ENCODE measurements at places on chromosomes 3 and 15.

GRCh38 chr15:68277131-68277602 is 378 bp upstream of the FEM1B start:
- DNase-seq, result no peak

DNA sequence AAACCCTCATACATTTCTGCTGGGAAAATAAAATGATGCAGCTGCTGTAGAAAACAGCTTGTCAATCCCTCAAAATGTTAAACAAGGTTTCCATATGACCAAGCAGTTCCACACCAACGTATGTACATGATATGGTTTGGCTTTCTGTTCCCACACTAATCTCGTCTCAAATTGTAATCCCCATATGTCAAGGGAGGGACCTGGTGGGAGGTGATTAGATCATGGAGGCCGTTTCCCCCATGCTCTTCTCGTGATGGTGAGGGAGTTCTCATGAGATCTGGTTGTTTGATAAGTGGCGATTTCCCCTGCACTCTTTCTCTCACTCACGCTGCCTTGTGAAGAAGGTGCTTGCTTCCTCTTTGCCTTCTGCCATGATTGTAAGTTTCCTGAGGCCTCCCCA is 100.6 kb upstream of the SLC24A5 start:
- DNase-seq, result no peak

DNA sequence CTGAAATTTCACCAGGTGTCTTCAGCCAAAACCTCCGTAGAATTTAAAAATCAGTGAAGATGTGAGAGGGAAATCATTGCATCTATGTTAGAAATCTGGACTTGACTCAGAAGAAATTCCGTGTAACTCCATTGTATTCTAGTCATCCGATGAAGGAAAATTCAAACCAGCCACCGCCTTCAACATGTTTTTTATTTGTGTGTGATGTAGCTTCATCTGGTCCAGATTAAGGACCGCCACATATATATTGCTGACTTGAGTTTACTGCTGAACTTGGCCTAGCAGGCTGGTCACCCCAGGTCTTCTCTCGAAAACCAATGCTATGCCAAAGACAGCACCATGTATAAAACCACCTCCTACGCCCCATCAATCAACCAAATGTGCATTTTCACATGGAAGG is 120.9 kb downstream of the FOXP1 start:
- no peak for DNase-seq

DNA sequence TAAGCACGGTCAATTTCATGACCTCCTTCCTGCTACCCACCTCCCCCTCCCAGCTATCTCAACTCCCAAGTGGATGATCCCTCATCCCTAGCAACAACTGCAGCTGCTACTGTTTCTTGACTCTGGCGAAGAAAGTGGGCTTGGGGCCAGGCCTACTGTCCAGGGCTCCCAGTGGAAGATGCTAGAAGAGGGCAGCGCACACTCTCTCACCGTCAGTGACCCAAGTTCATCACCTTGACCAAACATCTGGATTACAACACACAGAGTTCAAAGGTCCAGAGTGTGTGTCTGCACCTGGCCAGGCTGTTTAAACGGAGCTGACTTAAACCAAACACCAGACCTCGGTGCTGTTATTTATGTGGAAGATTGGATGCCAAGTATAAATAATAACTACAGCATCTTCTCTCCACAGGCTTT is 385.6 kb downstream of the SHQ1 start:
- no peak for DNase-seq

DNA sequence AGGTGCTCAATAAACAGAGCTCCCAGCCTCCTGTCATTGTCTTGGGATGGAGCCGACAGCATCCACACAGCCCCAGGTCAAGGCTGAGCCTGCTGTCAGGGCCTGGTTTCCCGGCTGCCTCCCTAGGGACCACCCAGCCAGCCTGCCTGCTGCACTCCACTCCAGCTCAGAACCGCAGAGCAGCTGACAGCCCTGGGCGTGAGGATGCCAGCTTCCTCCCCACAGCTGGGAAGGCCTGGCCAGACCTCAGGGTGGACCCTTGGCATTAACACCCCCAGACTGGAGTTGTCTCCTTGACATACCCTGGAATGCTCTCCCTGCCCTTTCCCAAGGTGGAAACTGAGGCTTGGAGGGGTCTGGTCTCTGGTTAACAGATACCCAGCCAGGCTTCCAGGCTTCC is 112.0 kb downstream of the WNT7A start:
- DNase-seq, result no peak

DNA sequence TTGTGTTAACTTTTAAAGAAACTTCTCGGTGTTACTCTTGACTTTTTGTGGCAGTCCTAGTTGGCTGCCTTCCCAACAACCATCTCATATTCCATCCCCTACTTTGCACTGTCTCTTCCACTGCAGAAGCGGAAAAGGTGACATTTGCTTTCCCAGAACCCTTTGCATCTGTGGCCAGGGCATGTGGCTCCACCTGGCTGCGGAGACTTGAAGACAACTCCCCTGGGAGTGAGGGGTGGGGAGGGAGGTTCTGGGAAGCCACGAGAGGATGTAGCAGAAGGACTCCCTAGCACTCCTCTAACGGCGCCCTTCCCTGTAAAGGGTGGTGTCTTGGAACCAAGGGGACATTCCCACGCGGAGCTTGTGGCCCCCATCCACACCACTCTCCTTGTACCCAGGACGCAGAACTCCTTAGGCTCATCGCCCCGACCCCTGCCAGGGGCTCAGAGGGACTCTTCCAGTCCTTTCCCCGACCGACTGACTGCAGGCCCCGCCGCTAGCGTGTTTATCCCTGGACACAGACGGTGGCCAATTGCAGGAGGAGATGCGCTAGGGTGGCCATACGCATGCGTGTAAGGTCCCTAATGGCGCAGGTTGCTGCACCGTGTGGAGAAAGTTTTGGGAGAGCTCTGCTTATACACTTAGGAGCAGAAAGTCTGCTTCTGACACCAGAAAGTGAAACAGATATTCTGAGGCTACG is 33.2 kb upstream of the SECISBP2L start:
- no peak for DNase-seq

GRCh38 chr15:74179101-74179841 is 5.8 kb downstream of the ISLR start:
- no peak for DNase-seq

DNA sequence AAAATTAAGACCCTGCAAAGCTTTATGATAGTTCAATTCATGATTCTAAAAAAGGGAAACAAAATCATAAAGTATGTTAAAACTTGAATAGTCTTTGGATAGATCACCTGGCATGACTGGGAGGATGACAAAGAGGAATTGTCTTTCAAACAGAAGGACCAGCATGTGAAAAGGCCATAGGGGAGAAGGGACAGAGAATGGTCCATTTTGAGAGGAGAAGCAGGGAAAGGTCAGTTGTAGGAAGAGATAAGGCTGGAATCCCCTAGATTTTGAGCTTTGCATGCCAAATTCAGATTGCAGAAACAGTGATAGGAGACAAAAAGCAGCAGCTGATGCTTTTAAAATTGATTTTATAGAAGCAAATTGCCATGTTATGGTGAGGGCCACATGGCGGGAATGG is 12.7 kb downstream of the PROS1 start:
- no peak for DNase-seq

DNA sequence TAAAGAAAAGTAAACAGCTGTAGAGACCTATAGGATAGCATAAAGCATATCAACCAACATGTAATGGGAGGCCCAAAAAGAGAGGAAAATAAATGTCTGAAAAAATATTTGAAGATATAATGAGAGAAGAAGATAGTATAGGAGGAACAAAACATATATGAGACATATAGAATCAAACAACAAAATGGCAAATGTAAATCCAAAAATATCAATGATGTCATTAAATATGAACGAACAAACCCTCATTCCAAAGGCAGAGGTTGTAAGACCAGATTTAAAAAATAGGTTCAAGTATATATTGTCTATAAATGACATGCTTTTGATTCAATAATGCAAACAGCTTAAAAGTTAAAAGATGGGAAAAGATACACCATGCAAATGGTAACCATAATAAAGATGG is 470.4 kb downstream of the AGBL1 start:
- DNase-seq, result no peak

DNA sequence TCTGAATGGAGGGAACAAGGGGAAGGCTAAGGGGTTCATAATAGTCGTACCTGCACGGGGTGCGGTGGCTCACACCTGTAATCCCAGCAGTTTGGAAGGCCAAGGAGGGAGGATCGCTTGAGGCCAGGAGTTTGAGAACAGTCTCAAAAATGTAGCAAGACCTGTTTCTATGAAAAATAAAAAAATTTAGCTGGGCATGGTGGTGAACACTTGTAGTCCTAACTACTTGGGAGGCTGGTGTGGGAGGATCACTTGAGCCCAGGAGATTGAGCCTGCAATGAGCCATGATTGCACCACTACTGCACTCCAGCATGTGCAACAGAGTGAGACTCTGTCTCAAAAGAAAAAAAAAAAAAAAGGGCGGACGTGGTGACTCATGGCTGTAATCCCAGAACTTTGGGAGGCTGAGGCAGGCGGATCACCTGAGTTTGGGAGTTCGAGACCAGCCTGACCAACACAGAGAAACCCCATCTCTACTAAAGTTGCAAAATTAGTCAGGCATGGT is 17.9 kb upstream of the HDAC11 start:
- DNase-seq, result no peak

- DNase-seq, result no peak
Measured at GRCh38 chr15:93037820-93038705, 50.9 kb downstream of the RGMA start.

DNA sequence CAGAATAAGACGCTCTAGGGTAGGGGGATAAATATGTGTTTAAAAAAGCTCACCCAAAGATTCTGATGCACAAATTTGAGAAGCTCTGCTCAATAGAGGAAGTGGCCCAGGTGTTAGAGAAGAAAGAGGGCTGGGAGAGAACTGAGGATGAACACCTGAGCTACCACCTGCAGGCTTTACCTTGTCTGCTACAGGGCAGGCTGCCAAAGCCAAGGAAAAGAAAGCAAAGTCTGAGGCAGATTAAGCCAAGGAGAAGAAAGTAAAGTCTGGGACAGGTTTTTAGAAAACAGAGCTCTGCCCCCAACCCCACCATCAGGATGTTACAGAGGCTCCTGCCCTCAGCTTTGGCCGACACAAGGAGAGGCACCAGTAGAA is 92.9 kb downstream of the THRB start:
- no peak for DNase-seq

DNA sequence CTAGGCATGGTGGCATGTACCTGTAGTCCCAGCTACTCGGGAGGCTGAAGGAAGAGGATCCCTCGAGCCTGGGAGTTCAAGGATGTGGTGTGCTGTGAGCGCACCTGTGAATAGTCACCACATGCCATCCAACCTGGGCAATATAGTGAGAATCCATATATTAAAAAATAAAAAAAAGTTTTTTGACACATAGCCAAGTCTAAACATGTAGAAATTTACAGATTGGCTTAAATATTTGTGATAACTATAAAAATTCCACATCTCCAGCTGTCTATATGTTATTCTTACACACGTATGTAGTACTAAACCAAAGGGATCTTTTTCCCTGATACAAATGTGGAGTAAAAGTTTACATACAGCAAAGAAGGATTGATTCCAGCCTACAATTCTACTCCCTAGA is 119.7 kb downstream of the CNTN4 start:
- DNase-seq, result no peak

- DNase-seq, result no peak
Measured at GRCh38 chr15:75034615-75035014, 11.2 kb downstream of the PPCDC start.

Measured in cortex of kidney (tissue), 1 donor.